ENCODE measurements at places on chromosomes 3 and 15.

- DNase-seq: no peak
Observed at GRCh38 chr3:108959017-108959416, 5.3 kb upstream of the GUCA1C start.

GRCh38 chr3:12656193-12656592 lies 7.7 kb downstream of the RAF1 start:
- DNase-seq: no peak

- no peak for DNase-seq
Observed at GRCh38 chr15:86159468-86159867, 79.8 kb downstream of the AGBL1 start.

DNA sequence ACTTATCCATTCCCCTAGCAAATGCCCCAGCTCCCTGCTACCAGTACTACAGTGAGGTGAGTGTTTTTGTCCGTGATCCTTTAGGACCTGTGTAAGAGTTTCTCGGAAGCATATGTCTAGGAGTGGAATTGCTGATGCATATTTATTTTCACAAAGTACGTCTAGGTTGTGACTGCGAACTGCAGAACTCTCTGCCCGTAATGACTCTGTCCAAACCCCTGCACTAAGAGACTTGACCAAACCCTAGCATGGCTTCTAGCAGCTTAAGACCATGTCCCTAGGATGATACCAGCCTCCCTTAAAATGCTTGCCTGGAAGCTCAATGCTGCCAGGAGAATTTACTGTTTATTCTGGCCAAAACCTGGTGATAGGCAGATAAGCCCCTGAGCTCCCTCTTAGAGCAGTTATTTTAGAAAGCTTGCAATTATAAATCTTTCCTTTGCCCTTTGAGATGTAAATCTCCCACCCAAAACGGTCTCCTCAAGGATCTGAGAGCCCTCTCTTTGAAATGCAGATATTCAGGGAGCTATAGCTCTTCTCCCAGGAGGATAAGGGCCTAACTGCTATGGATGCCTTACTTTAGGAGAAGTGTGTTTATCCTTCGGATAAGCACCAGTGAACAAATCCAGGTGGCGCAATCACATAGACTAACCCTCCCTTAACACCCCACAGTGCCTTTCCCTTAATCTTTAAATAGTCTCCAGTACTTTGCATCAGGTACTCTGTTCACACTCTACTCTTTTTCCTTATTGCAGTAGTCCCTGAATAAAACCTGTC lies 14.7 kb upstream of the CA12 start:
- DNase-seq: no peak

- no peak for DNase-seq
Observed at GRCh38 chr3:141663993-141664392, 74.1 kb upstream of the RNF7 start.

DNA sequence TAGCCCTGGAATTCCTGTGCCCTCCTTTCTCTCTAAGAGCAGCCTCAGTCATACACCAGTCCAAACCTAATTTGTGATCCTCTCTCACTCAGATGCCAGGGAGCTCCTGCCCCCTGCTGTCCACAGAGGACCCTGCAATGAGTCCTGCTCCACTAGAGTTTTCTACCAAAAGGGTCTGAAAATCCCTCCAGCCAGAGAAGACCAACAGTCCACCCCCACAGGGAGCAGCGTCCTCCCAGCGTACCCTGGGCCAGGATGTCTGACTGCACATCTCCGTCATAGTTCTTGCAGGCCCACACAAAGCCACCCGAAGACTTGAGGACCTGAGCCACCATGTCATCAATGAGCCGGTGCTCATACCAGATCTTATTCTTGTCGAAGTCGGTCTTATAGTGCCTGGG lies 15.4 kb downstream of the IDH2 start:
- no peak for DNase-seq

DNA sequence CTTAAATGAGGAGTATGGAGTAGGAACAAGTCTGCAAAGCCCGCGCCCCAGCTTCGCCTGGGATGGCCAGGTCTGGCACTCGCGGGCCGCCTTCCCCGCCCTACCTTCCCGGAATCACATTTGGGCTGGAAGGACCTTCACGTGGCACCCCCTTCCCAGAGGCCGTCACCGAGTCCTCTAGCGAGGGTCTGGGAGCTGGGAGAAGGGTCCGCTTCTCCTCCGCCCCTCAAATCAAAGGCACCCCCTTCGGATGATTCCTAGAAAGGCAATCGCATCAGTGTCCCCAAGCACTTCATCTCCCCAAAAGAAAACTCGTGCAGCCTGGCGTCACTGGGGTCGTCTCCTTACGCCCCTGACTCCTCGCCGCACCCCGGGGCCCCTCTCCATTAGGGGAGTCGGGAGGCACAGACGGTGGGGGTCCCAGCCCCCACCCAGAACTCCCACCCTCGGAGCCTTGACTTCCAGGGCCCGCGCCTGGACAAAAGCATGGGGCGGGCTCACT lies 380 bp downstream of the MYLK start:
- DNase-seq: no peak

DNA sequence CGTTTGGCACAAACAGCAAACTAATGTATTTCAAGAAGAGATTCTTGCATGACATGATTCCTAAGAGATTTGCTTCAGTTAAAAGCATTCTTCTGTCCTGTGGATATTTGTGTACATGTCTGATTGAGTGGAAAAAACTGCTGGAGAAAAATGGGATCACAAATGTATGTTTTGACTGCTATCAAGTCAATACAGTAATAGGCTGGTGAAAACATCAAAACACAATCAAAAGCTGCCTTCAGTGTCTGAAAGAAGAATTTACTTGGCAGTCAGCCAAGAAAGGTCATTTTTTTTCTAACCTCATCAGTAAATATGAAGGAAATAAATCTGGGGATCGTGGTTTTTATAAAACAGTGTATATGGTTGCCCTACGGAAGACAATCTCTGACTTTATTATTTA lies 1214.8 kb downstream of the NSUN3 start:
- DNase-seq: no peak

DNA sequence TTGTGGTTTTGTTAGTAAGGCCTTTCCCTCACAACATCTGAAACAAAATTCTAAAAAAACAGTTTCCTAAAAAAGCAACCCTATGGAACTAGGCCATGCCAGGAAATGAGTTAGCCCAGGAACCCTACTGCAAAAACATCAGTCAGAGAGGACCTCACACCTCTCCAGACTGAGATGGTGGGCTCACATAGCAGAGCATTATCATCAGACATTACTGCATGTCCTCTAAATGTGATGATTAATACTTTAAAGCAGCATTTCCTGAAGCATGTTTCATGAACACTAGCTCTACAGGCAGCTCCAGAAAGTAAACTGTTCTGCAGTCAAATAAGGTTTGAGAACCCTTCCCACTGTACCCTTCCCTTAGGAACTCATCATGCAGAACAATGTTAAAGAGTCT lies 232.3 kb upstream of the MRPL3 start:
- DNase-seq: no peak

DNA sequence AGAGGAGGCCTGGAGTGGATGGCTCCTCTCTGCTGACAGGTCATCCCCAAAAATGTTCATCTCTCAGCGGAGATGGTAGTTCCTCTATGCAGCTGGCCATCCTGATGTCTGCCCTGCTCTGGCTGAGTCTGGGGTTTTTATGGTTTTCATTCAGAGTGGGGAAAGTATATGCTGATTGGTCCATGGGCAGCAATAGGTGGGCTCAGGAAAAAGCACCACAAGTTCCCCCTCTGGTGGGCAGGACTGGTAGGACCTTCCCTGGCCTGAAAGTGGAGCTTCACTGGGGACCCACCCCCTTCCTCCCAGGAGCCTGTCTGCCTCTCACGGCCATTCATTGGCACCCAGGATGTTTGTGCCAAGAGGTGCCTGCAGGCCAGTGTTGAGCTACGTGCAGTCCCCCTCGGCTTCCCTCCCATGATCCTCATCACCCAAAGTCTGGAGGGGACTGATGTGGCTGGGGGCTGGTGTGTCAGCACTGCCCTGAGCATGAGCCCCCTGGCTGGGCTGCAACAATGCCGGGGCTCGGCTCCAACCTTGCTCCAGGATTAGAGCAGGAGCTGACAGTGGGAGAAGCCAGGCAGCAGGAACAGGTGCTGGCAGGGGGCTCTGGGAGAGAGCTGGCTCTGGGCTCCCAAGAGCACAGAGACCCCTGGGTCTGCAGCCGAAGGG lies 13.1 kb upstream of the BLOC1S6 start:
- no peak for DNase-seq

- DNase-seq: no peak
Observed at GRCh38 chr15:67386947-67387346, 132.4 kb downstream of the IQCH start.

- no peak for DNase-seq
Observed at GRCh38 chr3:195613468-195614069, 29.8 kb upstream of the APOD start.

DNA sequence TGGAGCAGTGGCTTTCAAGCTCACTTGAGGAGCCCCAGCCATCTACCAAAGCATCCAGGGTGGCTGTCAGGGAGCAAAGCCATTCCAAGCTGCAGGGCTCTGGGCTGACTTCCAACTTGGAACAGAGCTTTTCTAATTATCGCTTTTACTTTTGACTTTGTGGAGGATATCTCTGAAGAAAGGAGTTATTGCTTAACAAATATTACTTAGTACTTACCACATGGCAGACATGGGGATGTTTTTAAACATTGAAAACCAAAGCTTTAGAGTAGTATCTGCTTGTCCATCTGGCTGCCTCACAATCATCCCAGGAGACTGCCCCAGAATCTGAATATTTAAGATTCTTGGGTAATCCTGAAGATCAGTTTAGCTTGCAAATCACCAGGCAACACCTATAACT lies 8.9 kb downstream of the TAGLN3 start:
- no peak for DNase-seq

GRCh38 chr15:48317221-48317620 lies 14.0 kb upstream of the DUT start:
- DNase-seq: no peak

GRCh38 chr15:53307952-53308624 lies 451.4 kb downstream of the WDR72 start:
- DNase-seq: no peak

- DNase-seq: no peak
Observed at GRCh38 chr15:47188758-47189507, 528.4 kb upstream of the SEMA6D start.

DNA sequence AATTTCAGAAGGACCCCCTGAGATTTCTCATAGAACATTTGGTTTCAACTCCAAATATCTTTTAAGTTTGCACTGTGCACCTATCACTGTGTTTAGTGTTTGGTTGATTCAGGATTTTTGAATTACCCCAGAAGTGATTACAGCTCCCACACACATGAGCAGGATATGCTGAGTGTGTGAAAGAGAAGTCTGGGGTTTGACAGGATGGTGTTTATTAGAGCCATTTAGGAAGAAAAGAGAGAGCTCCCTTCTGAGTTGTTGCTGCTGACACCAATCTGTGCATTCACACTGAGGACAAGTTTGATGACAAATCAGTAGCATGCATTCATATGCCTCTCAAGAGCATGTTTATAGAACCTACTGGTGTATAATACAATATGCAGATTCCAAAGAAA lies 118.1 kb downstream of the RPL22L1 start:
- DNase-seq: no peak

DNA sequence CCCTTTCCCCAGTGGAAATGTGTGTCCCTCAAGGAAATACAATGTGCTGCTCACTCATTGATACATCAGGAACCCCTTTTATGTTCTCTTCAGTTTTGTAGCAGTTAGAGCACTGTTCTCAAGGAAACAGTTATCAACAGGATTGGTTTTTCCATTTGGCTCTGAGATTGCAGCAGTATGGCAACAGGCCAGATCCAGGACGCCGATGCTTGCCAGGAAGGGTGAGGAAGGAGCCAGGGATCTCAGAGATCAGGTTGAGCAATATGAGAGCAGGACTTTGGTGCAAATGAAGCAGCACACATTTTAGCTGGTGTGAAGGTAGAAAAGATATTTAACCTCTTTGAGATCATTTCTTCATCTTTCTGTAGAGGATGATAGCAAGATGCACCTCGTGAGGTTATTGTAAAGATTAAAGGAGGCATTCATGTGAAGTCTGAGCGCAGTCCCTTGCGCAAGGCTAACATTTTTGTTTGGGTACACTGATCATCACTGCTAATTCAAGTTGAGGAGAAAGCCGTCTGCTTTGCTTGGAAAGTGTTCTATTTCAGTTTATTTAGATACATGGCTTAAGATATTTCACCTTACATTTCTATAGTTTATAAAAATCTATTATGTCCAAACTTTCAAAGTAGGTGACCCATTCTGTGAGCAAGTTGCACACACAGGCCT lies 68.5 kb downstream of the KCNH8 start:
- peak; percentile 38 for DNase-seq

DNA sequence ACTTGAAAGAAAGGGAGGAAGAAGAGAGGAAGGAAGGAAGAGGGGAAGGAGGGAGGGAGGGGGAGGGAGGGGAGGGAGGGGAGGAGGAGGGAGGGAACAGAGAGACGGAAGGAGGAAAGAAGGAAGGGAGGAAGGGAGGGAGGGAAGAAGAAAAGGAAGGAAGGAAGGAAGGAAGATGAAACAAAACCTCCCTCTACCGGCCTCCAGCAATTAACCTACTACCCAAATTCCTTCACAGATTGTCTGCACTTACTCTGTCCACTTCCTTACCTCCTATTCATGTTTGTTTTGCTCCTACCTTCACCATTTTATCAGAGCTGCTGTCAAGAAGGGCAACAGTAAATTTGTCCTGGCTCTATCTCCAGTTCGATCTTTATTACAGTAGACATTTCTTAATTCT lies 44.6 kb upstream of the BCL6 start:
- no peak for DNase-seq

- no peak for DNase-seq
Observed at GRCh38 chr3:126523745-126524428, at the start of gene CHST13. Gene CHST13, plus strand, starts transcription at chr3:126524155. Its CDS starts 178 bp downstream, at chr3:126524333.

- no peak for DNase-seq
Observed at GRCh38 chr3:185558395-185558794, 6.0 kb upstream of the LIPH start.

DNA sequence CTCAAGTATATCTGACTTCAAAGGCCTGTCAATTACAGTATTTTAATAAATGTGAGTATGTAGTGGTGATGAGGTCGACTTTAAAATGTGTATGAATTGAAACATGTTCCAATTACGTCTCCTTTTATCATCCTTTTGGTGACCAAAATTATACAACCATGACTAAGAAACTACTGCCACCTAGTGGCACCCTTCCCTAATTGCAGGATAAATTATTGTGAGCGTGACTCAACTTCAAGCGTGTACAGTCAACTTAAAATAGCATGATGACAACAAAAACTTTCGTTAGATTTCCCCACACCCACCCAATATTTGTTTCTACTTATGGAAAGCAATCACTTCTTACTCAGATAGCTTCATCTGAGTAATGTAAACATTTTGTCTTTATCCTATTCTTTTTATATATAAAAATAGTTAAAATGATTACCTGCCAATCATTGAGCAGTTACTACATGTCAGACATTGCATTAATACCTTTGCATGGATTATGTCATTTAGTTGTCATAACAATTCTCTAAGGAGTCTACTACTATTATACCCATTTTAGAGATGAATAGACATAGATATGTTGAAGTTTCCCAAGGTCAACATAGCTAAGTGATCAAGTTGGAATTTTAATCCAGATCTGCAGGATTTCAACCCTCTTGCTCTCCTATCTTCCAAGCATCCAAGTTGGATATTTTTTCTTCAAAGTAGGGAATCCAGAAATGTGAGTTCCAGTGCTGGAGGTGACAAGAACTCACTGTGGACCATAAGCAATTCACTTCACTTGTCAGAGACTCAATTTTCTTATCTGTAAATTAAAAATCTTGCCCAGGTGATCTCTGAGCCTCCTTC lies 106.0 kb downstream of the MEX3B start:
- no peak for DNase-seq

- DNase-seq: no peak
Observed at GRCh38 chr15:92448370-92448769, 54.7 kb downstream of the ST8SIA2 start.

- no peak for DNase-seq
Observed at GRCh38 chr3:192870822-192871221, 46.8 kb downstream of the MB21D2 start.
